ENCODE measurements at places on chromosomes 11 and 22. TPM values are rescaled to one million over a fixed set of nuclear protein-coding genes. Genes with fewer than 3 reads are reported as not detected.

GRCh38 chr11:60502221-60502775 is 9.7 kb downstream of the MS4A12 start:
- DNase-seq: no peak

DNA sequence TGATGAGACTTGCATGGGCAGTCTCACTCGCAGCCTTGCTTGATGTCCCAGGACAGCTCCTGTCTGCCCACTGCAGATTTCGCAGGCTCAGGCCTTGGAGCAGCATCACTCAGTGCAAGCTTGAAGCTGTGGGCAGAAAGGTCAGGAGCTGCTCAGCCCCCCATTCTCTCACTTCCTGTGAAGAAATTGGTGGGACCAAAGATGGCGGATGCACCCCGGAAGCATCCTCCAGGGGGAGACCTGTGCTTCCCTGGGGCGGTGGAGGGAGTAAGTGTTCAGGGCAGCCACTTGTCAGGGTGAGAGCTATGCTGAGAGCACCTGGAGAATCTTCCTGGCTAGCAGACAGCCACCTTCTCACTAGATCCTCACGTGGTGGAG is 11.3 kb downstream of the PLAAT2 start:
- no peak for DNase-seq

GRCh38 chr22:36365020-36365411 is 22.8 kb downstream of the MYH9 start:
- no peak for DNase-seq

DNA sequence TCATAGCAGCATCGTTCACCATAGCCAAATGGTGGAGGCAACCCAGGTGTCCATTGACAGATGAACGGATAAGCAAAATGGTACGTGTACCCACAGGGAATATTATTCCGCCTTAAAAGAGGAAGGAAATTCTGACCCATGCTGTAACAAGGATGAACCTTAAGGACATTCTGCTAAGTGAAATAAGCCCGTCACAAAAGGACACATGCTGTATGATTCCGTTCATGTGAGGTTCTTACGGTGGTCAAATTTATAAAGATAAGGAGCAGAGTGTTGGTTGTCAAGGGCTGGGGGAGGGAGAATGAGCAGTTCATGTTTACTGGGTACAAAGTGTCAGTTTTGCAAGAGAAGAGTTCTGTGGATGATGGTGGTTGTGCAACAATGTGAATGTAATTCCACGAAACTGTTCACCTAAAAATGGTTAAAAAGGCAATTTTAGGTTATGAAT is 26.3 kb downstream of the APOL1 start:
- no peak for DNase-seq

DNA sequence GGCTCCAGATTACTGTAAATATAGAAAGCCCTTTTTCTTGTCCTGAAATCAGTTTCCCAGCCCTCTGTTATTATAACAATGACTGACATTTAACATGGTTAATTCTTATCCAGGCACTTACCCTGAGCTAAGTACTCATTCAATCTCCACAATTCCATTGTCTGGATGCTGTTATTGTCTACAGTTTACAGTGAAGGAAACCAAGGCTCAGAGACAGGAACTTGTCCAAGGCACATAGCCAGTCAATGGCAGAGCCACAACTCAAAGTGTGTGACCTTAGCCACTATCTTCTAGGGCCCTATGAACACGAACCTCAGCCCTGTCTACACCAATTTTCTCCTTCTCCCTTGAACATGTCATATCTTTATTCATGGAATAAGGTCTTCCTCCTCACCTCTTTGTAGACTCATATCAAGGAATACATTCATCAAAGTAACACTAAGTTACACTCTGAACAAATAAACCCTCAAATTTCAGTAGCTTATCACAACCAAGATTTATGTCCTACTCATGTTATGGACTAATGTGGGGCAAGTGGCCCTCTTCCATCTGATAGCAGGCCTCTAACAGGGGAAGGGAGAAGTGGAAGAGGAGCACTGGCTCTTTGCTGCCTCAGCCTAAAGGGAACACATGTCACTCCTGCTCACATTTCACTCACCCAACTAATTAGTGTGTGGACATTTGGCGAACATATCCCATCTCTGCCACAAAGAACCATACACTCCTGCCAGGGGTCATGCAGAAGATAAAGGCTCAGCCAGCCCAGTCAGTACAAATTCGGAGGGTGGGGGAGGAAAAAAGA is 39.3 kb upstream of the APLNR start:
- no peak for DNase-seq

DNA sequence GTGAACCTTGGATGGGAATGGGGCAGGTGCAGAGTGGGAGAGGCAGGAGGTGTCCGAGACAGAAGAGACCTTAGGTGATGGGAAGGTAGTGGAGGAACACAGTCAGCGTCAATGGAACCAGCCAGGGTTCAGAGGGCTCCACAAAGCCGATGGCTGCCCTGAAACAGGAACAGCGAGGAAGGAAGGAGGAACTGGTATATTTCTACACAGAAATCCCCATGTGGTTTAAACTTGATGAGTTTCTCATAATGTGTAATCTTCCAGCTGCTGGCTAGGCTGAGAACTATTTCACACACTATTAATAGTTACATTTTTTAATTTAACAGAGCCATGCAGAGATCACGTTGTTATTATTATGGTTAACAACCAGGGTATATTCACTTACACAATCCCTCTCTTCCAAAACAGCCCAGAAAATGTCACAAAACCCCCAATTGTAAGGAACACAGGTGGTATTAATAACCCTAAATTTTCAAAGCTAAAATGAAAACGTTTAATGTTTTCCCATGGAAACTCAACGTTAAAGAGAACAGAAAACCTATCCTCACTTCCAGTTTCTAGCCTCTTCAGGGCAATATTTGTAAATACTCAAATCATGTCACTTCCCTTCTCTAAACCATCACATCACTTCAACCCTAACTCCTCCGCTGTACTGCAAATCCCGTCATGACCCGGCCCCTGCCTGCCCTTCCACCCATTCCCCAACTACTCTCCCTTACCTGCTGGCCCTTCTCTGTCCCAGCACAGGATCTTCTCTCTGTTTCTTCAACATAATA is 74.5 kb upstream of the ARFGAP3 start:
- no peak for DNase-seq

DNA sequence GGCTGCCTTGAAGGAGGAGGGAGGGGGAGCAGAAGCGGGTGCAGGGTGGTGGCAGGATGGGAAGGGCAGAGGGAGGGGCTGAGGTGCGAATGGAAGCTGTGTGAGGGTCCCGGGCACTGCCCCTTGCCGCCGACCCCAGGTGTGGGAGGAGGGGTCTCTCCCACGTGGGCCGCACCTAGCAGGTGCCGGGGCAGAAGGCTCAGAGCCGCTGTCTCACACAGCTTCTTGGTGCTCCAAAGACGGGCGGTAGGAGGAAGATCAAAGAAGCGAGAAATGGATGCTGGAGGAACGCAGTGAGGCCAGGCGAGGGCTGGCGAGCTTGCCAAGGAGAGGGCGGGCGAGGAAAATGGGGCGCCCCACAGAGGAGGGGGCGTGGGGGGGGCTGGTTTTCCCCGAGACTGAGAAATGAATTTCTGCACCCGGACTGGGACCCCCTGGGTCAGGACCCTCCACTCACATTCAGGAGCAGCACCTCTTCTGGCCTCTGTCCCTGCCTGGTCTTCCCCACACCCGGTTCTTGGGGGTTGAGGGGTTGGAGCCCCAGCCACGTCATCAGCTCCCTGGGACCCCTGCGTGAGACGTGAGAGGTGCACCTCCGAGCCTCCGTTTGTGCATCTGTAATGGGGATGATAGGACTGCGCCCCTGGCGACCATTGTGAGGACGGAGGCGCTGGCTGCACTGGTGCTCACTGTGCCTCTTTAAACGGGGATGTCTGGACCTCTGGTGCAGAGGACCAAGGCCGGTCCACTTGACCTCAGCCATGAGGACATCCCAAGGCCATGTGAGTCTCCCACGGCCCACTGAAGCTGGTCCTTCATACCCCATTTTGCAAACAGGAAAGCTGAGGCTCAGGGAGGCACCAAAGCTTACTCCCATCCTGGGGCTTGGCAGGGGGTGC is 16.8 kb downstream of the LSP1 start:
- no peak for DNase-seq

GRCh38 chr22:11616811-11617210 is 3911.2 kb upstream of the OR11H1 start:
- DNase-seq: no peak

- no peak for DNase-seq
These were observed 215.2 kb upstream of the CHORDC1 start for GRCh38 chr11:90438069-90438468.

The APOBEC3B gene
- polyA plus RNA-seq: 1.2 TPM

The OR51B5 gene
- not detected for polyA plus RNA-seq
